ENCODE measurements at places on chromosomes 13 and 19.

GRCh38 chr19:48556163-48556562, 4.2 kb downstream of the SULT2B1 start:
- no peak for DNase-seq

GRCh38 chr19:56572589-56572988, 5.3 kb downstream of the ZNF470 start:
- no peak for DNase-seq

GRCh38 chr13:40334031-40334430, 332.4 kb downstream of the FOXO1 start:
- no peak for DNase-seq

DNA sequence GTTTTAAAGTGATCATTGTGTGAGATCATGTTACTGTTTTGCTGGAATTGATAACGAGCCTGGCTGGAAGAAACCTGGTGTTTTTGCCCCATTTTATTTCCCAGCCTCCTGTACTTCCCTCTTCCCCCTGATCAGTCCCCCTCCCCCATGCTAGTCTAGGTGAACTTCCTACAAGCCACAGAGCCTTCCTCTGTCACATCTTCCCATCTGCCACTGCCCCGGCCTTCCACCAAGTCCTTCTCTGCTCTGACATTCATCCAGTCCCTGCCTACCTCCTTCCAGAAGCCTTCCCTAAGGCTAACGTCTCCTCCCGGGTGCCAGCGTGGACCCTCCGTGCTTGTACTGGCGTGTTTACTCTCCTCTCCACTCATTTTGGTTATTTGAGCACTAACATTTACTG, 14.3 kb downstream of the FARP1 start:
- DNase-seq, result no peak

GRCh38 chr13:26561651-26562511, 4.4 kb downstream of the WASF3 start:
- DNase-seq, result no peak

DNA sequence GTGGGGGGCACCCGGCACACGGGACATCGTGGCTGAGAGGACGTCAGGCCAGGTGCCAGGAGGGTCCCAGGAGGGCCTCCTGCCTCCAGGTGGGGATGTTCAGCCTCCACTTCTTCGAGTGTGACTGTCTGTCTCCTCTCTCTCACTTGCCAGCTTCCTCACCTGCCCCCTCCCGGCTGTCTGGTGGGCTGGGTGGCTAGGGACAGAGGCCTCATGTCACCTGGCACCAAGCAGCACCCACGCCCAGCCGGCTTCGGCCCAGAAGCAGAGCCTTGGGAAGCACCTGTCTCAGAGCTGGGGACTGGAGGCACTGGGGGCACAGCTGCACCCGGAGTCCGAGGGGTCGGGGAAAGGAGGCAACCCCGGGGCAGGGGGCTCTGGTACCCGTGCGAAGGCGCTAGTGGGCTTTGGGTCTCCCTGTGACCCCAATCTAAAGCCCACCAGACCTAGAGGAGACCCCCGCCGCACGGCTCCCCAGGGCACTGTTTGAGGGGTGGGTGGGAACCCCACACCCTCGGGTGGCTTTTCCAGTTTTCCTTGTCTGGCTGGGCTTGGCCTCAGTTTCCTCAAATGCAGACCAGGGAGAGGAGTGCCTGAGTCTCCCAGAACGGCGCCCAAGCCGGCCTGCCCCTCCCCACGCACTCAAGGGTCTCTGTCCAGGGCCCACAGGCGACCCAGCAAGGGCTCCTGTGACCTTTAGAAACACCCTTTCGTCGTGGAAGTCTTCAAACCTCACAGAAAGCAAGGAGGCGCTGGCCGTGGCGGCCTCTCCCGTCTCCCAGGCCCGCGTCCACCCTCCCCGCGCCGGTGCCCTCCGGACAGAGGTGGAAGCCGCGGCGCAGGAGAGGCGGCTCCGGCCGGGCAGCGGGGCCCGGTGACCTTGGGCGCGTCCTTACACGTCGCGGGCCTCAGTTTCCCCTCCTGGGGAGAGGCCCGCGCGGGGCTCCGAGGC, 664 bp upstream of the HCN2 start:
- peak; percentile 18 for DNase-seq

DNA sequence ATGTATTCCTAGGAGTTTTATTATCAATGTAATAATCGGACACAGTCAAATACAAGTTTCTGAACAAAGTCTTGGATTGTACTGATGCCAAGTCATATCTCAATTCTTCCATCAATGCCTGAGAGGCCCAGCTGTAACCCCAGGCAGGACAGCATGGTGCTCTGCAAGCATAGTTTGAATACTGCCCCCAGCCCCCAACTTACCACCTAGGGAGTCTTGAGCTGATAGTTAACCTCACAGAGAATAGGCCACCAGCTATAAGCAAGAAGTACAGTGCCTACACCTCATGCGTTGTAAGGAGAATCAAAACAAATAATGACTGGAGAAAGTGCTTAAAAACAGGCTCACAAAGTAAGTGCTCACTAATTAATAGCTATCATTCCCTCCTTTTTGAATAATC, 2.7 kb downstream of the PROSER1 start:
- no peak for DNase-seq

GRCh38 chr19:37955986-37956385, 49.0 kb downstream of the SIPA1L3 start:
- peak; percentile 31 for DNase-seq

DNA sequence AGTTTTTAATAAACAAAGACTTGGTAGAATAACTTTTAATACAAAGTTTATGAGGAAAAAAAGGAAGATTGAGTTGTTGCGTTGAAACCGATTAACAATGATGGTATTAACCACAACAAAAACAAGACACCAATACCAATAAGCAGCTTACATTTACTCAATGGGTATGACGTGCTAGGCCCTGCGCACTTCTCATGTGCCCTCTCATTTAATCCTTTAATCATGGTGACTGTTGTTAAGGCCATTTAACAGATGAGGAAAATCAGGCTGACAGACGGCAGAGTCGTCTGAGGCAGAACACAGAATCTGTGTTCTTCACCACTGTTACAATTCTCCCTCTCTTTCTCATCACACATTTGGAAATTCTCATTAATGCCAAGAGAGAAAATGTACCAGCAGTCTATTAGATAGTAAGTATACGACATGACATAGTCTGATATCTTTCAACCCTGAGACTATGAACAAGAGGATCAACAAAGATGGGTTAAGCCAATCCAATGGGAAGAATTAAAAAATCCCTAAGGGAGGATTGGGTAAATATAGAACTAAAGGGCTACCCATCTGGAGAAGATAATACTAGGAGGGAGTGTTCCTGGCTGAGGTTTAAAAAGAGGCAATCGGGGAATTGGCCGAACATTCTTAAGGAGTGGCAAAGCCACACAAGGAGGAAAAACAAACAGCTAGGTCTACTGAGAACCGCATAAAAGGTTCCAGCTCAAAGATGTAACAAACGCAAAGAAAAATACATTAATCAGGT, 54.0 kb downstream of the DOCK9 start:
- no peak for DNase-seq

GRCh38 chr13:110726726-110727125, 13.2 kb downstream of the ING1 start:
- peak; percentile 27 for DNase-seq

- no peak for DNase-seq
Observed at GRCh38 chr13:102779436-102780159, 6.0 kb upstream of the TEX30 start.

- no peak for DNase-seq
Observed at GRCh38 chr19:43754253-43754502, 584 bp downstream of the SMG9 start.

- no peak for DNase-seq
Observed at GRCh38 chr13:77239312-77239711, 87.6 kb downstream of the MYCBP2 start.

DNA sequence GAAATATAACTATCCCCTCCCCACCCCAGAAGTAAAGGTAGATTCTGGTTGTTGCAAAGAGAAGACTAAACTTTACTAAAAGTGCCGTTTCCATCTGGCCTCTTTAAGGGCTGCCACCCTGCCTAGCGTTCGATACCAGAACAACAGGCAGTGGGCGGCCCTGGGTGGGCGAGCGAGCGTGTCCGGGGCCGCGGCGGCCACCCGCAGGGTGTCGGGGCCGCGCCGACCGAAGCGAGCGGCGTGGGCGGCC, 2.6 kb downstream of the FGF9 start:
- no peak for DNase-seq

- no peak for DNase-seq
Observed at GRCh38 chr19:13045812-13046211, 50.5 kb downstream of the NFIX start.

GRCh38 chr13:81686877-81687276, 1346.0 kb upstream of the SPRY2 start:
- peak; percentile 85 for DNase-seq

DNA sequence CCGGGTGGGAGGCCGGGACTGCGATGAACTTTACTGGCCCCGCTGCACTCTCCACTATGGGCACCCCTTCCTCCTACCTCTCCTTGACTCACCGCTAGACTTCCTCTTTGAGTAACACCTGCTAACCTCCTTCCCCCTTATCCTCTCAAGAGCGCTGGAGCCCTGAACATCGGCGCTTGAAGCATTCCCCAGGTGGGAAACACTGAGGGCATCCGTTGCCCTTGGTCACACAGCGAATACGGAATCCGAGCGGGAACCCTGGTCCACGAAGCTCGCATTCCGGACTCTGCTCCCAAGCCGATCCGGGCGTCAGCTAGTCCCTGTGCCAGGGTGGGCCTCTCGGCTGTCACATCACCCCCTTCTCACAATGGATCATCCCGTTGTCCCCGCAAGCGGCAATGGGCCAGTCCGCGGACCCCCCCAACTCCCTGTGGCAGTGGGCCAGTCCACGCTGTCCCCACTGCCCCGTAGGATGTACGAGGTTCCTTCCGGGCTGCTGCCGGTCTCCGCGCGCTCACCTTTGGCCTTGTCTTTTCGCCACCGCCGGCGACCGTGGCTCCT, 4.2 kb downstream of the LIPE start:
- no peak for DNase-seq

DNA sequence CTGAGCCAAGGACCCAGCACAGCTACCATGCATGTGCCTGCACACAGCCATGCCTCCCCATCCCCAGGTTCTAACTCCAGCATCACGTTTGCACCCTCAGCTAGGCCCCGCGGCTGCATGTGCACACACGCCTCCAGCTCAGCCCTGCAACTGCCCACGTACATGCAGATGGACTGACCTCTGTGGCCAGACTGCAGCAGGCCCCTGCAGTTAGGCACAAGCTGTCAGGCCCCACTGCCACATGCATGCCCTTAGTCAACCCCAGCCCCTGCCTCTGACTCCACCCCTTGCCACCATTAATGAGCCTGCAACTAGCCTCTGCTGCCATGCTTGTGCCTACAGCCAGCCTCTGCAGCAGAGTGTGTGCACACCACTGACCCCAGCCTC, 23.1 kb downstream of the SLC6A16 start:
- no peak for DNase-seq

DNA sequence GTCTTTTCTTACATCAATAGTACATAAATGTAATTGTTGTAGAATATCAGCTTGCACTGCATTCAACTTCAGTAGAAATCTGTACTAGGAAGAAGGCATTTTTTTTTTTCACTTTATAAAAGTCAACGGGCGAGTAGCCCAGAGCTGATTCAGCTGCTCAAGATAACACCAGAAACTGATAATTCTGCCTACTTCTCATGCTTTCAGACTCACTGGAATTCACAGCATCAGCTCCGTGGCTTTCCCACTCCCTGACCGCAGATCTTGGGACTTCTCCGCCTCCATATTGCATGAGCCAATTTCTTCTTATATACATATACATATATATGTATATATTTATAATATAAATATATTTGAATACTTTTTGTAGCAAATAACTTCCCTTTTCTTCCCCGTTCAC, 263.1 kb upstream of the RXFP2 start:
- no peak for DNase-seq

GRCh38 chr13:73403355-73404120, 344.7 kb downstream of the KLF5 start:
- no peak for DNase-seq

DNA sequence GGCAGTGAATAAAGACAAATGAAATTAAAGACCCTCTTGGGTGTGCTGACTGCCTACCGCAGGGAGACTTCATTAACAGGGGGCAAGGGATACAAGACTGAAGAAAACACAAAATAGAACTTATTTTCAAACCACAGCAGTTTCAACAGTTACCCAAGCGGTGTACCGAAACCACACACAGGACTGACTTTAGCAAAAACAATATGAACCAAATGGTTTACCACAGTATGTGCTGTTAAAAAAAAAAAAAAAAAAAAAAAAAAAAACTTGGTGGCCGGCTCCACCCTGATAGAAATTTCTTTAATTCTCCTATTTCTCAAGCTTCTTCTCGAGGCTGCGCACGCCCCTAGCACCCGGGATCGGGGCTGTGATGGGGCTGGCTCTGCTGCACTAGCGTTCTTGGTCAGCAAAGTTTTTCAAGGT, 42.6 kb downstream of the KLF2 start:
- no peak for DNase-seq

DNA sequence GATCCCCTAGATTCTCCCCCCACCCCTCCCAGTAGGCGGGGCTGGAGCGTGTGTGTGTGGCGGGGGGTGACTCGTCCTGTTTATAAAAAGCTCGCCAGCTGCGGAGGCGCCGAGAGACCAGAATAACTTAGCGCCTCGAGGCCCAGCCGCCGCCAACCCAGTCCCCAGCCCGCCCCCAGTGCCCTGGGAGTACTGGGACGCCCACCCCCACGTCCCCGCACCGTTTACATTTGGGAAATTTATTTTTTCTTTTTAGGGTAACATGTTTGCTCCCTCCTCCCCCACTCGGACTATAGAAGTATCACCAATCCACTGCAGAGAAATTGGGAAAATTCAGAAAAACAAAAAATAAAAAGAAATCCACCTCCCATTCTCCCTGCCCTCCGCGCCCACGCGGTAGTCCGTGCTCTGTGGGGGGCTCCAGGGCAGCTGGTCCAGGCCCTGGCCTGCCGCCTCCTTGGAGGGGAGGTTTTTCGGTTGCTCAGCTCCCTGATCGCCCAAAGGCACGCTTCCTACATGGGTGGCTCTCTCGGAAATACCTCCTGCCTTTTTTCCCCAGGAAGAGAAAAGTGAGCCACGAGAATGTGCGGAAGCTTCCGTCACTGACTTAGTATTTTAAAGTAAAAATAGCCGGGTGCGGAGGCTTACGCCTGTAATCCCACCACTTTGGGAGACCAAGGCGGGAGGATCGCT, 1.5 kb upstream of the RAB3A start:
- DNase-seq, result peak; percentile 50

- no peak for DNase-seq
Observed at GRCh38 chr19:19067276-19068072, 3.7 kb downstream of the SLC25A42 start.

GRCh38 chr13:110248449-110249143, 58.4 kb downstream of the COL4A1 start:
- DNase-seq, result no peak
